ENCODE measurements at places on chromosomes 16 and 17.

GRCh38 chr16:19563377-19563776 is 7.9 kb downstream of the VPS35L start:
- DNase-seq, result no peak

GRCh38 chr16:454397-454940 is 29.0 kb downstream of the RAB11FIP3 start:
- no peak for DNase-seq

GRCh38 chr17:11028349-11028748 is 190.5 kb upstream of the PIRT start:
- DNase-seq, result no peak

DNA sequence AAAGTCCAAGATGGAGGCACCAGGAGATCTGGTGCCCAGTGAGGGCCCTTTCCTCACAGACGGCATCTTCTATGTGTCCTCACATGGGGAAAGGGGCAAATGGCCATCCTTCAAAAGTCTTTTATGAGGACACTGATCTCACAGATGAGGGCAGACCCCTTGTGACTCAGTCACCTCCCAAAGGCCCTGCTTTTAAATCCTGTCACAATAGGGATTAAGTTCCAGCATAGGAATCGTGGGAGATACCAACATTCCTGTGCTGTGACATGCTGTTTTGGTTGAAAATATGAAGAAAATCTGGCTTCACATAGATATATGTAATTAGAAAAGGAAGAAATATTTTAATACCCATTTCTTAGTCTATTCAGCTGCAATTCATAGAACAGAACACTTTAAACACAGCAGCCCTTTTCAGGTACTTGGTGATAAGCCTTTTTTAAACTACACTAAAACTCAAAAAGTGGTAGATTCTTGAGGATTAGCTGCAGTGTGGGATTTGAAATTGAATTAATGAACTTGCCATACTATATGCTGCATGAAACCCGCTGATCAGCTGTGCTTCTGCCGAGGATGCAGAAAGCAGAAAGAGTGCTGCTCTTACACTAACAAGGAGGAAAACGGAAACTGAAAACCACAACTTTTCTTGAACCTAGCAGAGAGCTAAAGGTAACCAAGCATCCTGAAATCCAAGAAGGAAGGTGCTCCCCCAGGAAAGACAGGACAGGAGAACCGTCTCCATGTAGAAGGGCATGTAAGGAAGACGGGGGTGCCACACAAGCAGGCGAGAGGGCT is 32.7 kb downstream of the VPS53 start:
- DNase-seq, result no peak

GRCh38 chr17:68497885-68498319 is 14.3 kb upstream of the PRKAR1A start:
- no peak for DNase-seq

- no peak for DNase-seq
Measured at GRCh38 chr17:39170109-39170508, 4.1 kb upstream of the ARL5C start.

DNA sequence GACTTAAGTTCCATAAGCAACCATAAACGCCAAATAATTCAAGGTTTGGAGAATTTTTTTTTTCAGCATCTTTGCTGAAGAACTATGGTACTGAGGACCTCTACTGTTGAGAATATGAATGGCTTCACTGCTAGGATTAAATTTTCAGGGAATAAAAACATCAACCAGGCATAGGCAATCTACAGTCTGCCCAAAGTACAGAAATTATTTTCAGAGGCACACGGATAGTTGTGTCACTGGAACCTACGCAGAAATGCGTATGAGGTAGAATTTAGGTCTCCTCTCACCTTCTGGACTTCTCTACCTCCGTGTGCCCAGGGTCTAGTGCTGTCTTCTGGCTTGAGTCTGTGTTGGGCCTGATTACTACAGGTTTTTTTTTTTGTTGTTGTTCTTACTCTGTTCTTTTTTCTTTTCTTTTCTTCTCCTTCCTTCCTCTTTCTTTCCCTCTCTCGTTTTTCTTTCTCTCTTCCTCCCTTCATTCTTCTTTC is 39.7 kb downstream of the NACA2 start:
- DNase-seq, result no peak

Data from esophagus squamous epithelium (tissue), 5 donors.